T-helper 2 cell (primary cell): ENCODE measurements at places on chromosomes 16 and 17.

DNA sequence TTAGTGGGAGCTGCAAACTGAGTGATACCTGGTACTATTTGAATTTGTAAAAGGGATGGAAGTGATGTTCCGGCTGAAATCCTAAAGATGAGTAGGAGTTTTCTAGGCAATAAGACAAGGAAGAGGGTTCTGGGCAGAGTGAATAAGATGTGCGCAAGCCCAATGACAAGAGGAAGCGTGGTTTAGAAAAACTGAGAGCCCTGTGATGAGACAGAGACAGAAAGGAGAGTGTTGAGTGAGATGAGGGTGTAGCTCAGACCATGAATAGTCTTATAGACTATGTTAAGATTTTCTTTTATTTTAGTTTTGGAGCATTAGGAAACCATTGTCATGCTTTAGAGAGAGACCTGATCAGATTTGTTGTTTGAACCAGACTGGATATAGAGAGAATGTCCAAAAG, 50.2 kb downstream of the COX10 start:
- DNase-seq, result no peak

- DNase-seq, result no peak
Measured at GRCh38 chr16:86373276-86373901, 136.9 kb upstream of the FOXF1 start.

DNA sequence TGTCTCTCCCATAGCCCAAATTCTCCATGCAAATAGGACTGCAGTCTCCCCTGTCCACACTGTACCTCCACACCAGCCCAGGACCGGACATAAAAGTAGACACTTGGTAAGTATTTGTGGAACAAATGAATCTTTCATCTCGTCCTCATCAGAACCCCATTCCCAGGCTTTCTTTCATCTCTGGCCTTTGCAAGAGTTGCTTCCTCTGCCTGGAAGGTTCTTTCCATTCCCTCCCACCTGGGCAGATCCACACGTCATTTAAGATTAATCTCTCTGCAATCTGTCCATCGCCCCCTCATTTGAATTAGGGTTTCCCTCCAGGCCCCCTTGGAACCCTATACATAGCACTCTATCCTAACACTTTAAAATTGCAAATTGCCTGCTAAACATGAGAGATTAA, 3.9 kb upstream of the NXPH3 start:
- DNase-seq, result no peak

DNA sequence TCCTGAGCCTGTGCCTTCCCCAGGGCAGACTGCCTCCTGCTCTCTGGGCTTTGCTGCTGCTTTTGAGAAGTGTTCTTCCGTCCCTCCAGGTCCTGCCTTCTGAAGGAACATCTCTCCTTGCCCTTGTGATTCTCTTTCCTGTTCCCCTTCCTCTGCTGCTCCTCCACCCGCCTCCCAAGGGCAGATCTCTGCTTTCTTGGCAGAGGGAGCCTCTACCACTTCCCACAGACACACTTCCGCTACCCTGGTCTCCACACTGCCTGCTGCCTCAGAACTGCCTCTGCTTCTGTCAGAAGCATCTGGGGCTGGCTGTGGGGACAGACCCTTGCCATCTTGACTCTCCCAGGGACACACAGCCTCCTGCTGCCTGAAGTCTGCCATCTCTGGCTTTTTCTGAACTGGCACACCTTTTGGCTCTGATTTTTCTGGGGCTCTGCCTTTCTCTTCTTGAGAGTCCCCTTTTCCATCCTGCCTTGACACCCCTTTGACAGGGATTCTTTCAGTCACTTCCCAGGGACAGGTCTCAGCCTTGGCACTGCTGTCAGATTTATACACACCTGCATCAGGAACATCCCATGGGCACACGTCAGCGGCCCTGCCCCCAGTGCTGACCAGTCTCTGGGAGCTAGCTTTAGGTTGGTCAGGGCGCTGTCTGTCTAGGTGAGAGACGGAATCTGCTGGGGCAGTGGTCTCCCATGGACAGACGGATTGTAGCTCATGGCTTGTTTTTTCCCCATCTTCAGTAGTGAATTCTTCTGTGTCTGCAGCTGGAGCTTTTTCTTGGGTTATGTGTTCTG, 16.6 kb downstream of the GPR179 start:
- DNase-seq, result no peak

DNA sequence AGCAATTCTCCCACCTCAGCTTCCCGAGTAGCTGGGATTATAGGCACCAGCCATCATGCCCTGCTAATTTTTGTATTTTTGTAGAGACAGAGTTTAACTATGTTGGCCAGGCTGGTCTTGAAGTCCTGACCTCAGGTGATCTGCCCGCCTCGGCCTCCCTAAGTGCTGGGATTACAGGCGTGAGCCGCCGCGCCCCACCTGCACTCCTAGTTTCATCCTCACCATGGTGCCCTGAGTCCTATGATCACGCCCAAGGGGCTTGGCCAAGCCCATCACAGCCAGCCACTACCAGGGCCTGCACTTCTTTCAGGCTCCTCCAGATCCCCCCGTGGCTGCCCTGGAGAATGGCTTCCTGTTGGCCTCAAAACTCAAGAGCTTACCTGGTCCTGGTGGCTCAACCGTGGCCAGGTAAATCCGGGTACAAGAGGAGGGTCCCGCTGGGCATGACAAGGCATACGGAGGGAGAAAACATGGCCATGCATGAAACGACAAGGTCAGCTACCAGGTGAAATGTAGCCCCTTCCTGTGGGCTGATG, 20.4 kb upstream of the TFAP4 start:
- no peak for DNase-seq

- DNase-seq, result no peak
Measured at GRCh38 chr16:77881355-77882030, 93.1 kb downstream of the VAT1L start.

GRCh38 chr17:77610972-77611521, 347.5 kb upstream of the TNRC6C start:
- no peak for DNase-seq

DNA sequence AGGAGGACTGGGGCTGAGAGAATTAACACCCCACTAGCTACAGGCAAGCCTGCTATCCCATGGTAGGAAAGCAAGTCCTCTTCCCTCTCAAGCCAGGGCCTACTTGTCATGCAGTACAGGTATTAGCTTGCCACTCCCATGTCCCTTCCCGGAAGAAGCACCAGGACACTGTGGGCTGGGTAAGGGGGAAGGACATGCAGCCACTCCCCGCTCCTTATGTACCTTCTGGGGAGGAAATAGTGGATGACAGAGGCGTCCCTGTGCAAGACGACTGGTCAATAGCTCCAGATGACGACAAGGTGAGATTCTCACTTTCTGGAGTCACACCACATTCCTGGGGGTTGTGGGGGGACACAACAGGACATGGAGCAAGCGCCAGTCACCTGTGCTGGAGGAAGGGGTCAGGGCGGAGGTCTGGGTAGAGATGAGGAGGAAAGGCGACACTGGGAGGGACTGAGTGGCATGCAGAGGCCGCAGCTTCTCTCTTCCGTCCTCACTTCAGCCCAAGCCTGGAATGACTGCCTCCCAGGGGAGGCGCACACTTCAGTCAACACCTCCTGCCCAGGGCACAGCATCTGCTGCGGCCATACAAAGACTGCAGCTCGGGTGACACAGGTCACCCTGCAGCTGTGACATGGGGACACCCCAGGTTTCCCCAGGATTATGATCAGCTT, 15.1 kb upstream of the FOXJ1 start:
- no peak for DNase-seq

GRCh38 chr16:81469710-81470535, 25.3 kb downstream of the CMIP start:
- peak; percentile 93 for DNase-seq

GRCh38 chr17:76747716-76748363, 9.9 kb downstream of the MFSD11 start:
- DNase-seq, result no peak

- DNase-seq, result no peak
Measured at GRCh38 chr17:71405101-71405500, 715.7 kb upstream of the SOX9 start.

DNA sequence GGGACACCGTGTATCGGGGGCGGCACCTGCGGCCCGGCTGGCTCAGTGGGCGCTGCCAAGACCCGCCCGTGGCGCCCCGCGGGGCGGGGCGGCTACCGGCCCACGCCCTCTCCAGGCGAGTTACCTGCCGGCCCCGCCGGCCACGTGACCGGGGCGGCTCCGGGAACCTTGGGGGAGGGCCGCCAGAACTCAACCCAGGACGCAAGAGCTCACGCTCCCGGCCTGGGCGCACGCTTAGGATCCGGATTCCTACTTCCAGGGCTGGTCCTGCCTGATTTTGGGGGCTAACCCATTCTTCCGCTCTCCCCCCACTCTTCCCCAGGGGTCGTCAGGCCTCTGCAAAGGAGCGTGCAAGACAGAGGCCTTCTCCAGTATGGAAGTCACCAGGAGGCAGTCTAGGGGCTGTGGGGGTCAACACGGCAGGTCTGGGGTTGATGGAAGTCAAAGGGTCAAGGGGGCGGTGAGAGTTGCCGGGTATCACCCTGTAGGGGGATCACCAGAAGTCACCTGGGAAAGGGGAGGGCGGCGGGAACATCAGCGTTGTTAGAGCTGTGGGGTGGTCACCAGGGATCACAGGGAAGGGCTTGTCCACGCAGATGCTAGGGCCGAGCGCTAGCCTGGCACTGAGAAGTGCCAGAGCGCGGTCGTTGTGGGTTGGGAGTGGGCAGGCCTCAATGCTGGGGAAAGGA, 354 bp upstream of the ESRP2 start:
- DNase-seq, result peak; percentile 38

DNA sequence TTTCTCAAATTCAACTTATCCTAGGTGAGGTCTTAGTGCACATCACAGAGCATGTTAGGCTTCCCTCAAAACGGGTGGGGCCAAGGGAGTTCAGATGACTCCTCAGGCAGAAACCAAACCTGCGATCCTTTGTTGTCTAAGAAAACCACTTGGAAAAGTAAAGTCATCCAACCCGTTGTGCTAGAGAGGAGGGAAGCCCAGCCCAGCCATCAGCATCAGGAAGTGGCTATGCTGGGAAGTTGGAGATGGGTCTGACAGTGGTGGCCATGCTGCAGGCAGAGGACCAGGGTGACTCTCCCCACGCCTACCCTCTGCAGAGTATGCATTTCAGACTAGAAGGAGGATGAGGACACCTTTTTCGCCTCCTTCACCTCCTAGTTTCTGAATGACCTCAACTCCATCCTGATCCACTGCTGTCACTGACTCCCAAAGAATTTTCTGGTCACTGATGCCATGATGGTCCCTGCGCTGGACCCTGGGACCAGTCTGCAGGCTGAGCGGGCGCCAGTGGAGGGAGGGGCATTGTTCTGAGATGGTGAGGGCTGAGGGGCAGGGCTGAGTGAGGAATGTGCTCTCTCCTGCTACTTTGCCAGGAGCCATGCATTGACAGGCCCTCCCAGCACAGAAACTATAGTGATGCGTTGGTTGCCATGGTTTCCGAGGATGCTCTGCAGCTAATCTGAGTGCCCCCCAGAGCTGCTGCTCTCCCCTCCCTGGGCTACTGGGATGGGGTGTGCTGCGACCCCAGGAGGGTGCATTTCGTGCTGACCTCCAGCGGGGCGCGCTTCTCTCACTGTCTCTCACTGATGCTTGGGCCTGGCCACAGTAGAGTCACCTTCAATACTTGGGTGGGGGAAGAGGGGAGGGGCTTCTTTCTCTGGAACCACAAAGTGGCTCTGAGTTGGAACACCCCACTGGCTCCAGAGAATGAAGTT, 20.4 kb downstream of the ALOX12B start:
- DNase-seq, result no peak

DNA sequence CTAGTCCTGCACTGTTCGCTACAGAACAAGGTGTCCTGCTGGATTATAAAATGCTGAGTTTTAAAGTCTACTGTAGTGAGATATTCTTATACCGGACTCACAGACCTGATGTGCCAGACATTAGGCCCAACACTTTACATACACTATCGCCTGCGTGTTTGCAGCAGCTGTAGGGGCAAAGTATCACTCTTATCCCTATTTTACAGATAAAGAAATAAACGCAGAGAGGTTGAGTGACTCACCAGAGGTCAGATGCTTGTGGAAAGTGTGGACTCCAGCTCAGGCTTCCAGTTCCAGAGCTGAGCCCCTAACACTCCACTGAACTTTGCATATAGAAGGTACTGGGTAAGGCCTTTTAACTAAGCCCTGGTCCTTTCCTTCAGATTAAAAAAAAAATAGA, 47.4 kb downstream of the PLXDC1 start:
- no peak for DNase-seq

- no peak for DNase-seq
Measured at GRCh38 chr17:83078378-83079351, 744 bp upstream of the METRNL start.

DNA sequence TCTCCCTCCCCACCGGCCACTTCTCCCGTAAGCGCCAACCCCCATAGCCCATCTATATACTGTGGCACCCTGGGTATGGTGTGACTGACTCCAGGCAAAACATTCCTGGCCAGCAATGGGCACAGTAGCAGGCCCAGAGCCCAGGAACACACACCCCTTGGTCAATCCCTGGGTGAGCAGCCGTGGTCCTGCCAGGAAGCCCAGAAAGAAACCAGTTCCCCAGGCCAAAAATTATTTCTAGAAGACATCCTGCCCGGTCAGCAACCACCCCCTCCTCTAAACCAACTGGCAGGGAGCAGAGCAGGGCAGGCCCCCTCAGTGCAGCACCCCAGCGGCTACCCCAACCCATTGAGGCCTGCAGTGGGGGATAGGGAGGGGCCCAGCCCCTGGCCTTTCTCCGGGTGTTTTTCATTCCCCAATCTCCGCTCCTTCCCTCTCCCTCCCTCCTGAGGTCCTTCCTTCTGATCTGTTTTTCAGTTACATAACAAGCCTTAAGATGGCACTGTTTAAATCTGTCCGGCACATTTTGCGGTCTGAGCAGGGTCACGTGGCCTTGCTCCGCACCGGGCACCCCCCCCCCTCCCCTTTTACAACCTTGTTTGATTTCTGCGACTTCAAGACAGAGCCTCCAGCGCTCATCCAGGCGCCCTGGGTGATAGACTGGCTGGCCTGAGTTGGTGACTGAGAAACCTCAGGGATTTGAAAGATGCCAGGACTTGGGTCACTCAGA, 2.0 kb downstream of the NPTX1 start:
- DNase-seq, result no peak

- DNase-seq, result no peak
Measured at GRCh38 chr16:81265658-81266451, 27.4 kb downstream of the BCO1 start.

GRCh38 chr17:39196241-39196807, 1.1 kb downstream of the CACNB1 start:
- no peak for DNase-seq

- no peak for DNase-seq
Measured at GRCh38 chr17:1158879-1159278, 20.9 kb downstream of the ABR start.

GRCh38 chr16:53741546-53741945, 37.6 kb downstream of the FTO start:
- no peak for DNase-seq

DNA sequence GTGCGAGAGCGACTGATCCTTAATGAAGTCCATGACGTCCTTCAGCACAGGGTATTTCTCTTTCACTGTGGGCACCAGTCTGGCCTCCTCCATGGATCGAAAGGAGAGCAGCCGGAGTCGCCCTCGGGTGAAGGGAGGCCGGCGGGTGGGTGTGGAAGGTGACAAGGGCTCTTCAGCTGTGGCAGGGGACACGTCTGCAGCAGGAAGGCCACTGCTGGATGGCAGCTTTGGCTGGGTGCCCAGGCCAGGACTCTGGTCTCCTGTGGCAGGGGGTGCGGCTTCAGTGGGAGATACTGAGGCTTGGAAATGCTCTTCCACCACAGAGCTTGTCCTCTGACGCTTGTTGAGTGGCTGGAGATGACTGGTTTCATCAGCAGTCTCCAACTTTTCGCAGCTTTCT, 78.5 kb downstream of the ZZEF1 start:
- DNase-seq, result no peak
